Left ventricle myocardium superior (tissue), 1 donor: ENCODE measurements at places on chromosomes 6 and 20.

- no peak for DNase-seq
Observed at GRCh38 chr6:75285283-75285639, 669 bp upstream of the TMEM30A start.

DNA sequence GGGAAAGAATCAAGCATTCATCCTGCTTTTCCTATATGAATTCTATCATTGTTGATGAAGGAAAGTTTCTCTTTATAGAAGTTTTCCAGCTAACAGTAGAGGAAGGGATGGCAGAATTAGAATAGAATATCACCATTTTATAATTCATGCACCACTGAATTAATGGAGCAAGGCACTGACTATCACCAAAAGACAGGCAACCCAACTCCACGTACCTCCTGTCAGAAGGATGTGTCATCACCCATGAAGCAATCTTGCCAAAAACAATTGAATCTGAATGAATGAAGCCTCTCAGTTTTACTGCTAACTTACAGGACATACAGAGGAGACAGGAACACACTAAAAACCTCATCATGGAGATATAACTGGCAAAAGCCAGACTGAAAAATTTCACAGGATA, 122.4 kb downstream of the NFATC2 start:
- no peak for DNase-seq

GRCh38 chr20:10671919-10672623, 1.7 kb downstream of the JAG1 start:
- DNase-seq, result peak; percentile 83

GRCh38 chr6:125869427-125869826, 78.7 kb downstream of the NCOA7 start:
- DNase-seq, result peak; percentile 48
